ENCODE measurements at places on chromosomes 12 and 14. TPM values are rescaled to one million over a fixed set of nuclear protein-coding genes. Genes with fewer than 3 reads are reported as not detected.

The KRT72 gene
- not detected for polyA plus RNA-seq

- peaks cover 52% of the 10 kb centered on the region for H3K36me3 ChIP-seq
- H3K4me3 ChIP-seq, result no peak overlapping the region
- peak overlapping the region; percentile 84 for H3K27ac ChIP-seq
- no peaks in the 10 kb centered on the region for H3K27me3 ChIP-seq
- no peak for DNase-seq
- H3K4me1 ChIP-seq, result peaks cover 89% of the 10 kb centered on the region
Measured at GRCh38 chr14:51877810-51878209, 17.4 kb downstream of the GNG2 start.

GRCh38 chr12:3455312-3455711 is 35.7 kb upstream of the PRMT8 start:
- peaks cover 5% of the 10 kb centered on the region for H3K4me1 ChIP-seq
- H3K36me3 ChIP-seq, result no peaks in the 10 kb centered on the region
- no peak overlapping the region for H3K4me3 ChIP-seq
- H3K27ac ChIP-seq, result no peak overlapping the region

DNA sequence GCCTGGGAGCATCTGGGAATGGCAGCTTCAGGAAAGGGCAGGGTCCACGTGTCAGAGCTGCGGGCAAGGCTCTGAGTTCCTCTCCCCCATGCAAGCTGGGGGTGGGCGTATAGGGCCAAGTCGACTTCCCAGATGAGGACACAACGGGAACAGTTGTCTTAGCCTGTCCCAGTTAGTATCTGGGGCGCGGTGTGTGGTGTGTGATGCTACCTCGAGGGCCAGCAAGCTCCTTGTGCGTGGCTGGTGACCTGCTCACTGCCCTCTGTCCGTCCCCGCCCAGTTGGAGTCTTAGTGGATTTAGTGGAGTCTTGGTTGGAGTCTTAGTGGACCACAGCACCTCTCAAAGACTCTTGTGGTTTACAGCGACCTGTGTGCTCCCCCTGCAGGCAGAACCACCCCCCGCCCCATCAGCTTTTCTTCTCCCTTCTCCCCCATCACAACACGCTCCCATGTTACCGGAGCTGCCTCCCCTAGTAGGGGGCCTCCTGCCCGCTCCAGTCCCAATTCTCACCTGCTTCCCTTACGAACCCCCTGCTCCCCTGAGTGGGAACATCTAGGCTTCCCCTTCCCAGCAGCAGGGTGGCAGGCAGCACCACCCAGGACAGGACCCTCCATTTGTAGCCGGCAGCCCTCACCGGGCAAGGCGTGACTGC is 8.7 kb downstream of the ASPG start:
- no peak overlapping the region for H3K27ac ChIP-seq
- no peaks in the 10 kb centered on the region for H3K27me3 ChIP-seq
- DNase-seq, result no peak
- peaks cover 4% of the 10 kb centered on the region for H3K4me1 ChIP-seq
- no peaks in the 10 kb centered on the region for H3K36me3 ChIP-seq

The TAS2R46 gene
- not detected for polyA plus RNA-seq

GRCh38 chr12:28034271-28034670 is 61.7 kb upstream of the PTHLH start:
- H3K27me3 ChIP-seq, result no peaks in the 10 kb centered on the region
- H3K36me3 ChIP-seq, result no peaks in the 10 kb centered on the region
- no peaks in the 10 kb centered on the region for H3K4me1 ChIP-seq
- H3K4me3 ChIP-seq, result no peak overlapping the region
- DNase-seq, result no peak
- no peak overlapping the region for H3K27ac ChIP-seq

DNA sequence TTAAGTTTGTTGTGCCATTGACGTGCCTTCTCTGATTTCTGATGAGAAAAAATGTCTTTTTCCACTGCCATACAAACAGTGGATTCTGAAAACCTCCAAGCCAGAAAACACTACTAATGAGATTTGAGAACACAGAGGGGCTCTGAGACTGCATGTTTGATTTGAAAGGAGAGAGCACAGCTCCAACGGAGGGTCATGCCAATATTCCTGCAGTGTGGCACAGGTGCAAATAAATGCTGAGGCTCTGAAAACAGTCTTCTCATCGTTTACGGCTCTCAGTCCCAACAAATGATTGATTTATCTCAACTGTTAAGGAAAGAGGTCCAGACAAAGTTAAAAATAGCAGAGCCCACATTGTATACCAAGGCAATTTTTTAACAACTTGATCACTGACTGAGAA is 128.7 kb downstream of the KCNH5 start:
- H3K27ac ChIP-seq, result no peak overlapping the region
- no peak for DNase-seq
- no peaks in the 10 kb centered on the region for H3K27me3 ChIP-seq
- no peaks in the 10 kb centered on the region for H3K36me3 ChIP-seq
- H3K4me3 ChIP-seq, result no peak overlapping the region

The SPSB2 gene
- 10.1 TPM for polyA plus RNA-seq

The MYBPC1 gene
- not detected for polyA plus RNA-seq
